Peyer's patch (tissue), 4 donors: ENCODE measurements at places on chromosomes 3 and 15.

- no peak for DNase-seq
Observed at GRCh38 chr3:190696777-190697501, 165.6 kb downstream of the GMNC start.

DNA sequence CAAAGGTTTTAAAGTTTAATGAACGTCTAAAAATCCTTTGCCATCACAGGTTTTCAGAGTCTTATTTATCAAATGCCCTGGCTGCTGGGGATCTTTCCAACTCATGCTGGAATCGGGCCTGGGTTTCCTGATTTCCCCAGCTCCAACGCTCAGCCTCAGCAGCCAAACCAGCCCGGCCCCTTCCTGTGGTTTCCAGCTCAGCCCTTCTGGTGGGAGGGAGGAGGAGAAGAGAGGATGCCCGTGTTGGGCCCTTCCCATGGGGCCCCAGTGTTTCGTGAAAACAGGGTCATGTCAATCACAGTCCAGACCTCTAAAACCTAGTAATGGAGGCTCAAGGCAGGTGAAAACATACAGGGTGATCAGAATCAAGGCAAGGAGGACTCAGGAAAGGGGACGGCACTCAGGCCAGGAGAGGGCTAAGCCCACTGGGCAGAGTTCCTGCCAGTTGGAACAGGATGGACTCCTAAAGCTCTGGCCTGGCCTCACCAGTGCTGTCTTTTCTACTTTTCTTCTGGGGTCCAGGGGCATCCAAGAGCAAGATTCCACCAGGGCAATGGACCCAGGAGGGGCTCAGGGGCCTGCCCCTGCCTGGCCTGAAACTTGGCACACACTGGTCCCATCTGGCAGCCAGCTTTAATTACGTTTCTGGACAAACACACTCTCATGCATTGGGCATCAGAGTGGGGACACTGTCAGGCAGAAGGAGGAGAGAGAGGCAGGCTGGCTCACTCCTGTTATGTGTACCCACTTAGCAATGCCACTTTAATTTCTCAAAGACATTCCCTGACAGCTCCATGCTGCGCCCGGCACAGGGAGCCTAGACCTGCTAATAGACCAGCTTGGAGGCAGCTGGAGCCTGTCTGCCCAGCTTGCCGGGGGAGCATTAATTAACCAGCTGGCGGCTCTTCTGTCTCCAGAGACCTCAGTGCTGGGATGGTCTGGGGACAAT is 194.6 kb downstream of the FAM43A start:
- DNase-seq, result no peak

GRCh38 chr3:42123824-42124658 is 32.9 kb downstream of the TRAK1 start:
- no peak for DNase-seq

DNA sequence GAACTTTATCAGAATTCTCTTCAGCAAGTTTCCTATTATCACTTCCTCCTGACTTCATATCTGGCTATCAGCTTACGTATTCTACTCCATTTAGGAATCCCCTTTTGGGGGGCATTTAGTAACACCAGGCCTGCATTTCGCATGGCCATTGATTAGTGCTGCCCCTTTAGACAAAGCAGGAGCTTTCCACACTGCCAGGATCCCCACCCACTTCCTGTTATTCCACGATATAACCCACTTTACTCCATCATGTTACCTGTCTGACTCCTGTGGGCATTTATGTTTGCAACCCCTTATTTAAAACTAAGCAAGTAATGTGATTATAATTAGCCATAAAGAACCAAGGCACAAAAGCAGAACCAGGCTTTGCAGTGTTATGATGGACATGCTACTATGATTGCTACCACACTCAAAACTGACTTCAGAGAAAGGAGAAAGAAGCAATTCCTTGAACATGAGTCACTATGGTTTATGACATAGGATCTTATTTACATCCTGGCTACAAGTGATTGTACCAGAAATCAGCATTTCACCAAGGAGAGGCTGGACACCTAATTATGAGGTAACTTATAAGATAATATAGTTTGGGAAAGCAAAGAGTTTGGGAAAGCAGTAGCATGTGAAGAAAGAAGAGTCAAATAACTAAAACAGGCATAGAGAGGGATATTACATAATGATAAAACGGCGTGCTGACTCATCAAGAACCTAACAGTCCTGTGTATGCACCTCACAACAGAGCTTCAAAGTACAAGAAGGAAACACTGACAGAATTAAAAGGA is 96.3 kb downstream of the IGSF11 start:
- no peak for DNase-seq

DNA sequence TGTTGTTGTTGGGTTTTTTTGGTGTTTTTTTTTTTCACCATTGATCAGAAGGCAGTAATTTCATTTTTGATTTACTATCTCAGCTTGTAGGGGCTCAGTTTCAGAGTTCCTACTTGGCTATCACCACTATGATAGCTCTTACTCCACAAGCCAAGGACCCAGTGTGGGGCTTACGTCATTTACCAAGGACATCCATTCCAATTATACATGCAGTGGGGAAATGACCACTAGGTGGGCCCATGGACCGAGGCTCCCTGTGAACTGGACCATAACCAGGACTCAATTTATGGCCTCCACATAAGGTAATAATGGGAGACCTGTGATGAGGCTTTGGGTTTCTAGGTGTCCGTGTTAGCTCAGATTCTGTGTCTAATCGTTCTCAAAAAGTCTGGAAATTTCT is 67.5 kb upstream of the CACNA1D start:
- no peak for DNase-seq

DNA sequence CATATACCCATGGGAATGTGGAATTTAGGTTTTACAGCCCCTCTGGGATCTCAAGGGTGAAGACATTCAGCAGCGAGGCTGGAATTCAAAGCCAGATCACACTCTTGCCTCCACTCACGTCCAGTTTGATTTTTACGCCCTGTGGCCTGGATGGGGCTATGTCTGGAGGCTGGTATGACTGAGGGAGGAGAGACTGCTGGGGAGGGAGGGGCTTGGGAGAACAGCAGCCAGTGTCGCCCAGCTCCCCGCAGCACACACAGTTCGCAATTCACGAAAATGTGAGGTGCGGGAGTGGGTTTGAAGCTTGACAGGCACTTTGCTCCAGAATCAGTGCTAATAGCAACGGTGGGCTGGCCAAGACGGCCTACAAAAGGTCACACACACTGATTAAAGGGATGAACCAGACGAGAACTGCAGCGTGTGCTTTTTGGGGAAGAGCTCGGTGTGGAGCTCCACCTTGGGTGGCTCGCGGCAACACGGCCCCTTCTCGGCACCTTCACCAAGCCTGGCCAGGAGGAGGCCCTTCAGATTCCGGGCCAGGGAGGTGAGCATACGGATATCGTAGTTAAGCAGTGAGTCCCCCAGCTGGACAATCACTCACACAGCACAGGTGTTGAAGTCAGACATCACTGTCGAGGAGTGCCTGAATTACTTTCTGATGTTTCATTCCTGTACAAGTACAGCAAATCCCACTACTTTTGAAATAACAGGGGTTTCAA is 16.4 kb downstream of the EHD4 start:
- DNase-seq, result no peak

- no peak for DNase-seq
Observed at GRCh38 chr15:63133786-63134185, 12.1 kb downstream of the LACTB start.

DNA sequence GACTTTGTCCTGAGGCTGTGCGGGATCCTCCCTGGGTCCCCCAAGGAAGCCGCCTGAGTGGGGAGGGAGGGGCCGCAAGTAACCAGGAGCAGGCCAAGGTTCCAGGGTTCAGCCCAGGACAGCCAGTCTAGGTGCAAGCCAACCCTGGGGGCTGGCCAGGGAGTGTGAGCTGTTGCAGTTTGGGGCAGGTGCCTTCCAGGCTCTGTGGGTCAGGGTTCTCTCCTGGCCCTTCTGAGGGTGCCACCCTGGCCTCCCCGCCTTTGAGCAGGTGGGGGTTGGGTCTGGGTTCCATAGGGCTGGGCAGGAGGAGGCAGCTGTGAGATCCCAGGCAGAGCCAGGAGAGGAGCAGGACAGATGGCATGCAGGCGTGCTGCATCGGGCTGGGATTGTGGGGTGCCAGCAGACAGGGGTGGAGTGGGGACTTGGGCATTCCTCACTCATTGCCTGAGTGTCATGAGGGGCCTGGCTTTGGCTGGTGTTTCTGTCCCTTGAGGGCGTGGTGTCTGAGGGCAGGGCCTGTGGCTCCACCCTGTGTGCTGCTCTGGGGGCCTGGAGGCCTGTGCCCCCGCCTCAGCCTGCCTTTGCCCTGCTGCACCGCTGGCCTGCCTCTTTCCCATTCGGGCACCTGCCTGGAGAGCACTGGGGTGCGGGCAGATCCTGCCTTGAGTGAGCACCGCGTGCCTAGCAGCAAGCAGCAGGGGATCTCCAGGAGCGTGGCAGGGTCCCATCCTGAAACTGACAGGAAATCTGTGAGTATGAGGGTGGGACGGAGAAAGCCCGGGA is 18.4 kb downstream of the KLF13 start:
- peak; percentile 94 for DNase-seq

DNA sequence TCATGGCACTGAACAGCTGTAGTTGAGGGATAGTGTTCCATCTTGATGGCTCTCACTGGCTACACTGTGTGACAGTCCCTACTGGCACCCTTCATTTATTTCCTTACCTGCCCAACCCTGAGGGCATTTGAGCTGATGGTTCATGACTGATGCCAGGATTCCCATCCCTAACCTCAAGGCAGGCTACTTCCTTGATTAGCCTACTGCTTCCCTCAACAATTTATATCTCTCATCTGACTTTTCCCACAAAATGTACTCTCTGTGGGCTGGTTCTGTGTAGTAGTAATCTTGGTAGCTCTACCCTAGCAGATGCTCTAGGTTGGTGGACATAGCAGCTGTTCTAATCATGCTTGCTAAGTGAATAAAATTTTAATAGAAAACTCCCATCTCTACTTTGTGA is 106.0 kb downstream of the THRB start:
- no peak for DNase-seq

DNA sequence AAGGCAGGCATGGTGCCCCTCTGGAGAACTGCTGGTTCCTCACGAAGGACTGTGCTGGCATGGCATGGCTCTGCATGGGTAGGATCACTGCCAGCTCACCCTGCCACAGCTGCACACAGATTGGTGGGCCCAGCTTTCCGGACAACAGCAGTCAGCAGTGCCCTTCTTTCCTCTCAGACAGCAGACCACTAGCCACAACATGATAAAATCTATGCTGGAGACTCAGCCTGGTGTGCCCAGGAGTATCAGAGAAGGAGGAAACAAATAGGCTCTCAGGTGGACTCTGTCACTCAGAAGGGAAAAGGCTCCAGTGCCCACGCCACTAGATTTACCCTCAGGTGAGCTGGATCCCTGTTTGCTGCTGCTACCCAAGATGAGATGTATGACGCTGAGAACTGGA is 4.9 kb downstream of the NMNAT3 start:
- no peak for DNase-seq

GRCh38 chr3:346186-346585 is 149.6 kb downstream of the CHL1 start:
- DNase-seq, result no peak

DNA sequence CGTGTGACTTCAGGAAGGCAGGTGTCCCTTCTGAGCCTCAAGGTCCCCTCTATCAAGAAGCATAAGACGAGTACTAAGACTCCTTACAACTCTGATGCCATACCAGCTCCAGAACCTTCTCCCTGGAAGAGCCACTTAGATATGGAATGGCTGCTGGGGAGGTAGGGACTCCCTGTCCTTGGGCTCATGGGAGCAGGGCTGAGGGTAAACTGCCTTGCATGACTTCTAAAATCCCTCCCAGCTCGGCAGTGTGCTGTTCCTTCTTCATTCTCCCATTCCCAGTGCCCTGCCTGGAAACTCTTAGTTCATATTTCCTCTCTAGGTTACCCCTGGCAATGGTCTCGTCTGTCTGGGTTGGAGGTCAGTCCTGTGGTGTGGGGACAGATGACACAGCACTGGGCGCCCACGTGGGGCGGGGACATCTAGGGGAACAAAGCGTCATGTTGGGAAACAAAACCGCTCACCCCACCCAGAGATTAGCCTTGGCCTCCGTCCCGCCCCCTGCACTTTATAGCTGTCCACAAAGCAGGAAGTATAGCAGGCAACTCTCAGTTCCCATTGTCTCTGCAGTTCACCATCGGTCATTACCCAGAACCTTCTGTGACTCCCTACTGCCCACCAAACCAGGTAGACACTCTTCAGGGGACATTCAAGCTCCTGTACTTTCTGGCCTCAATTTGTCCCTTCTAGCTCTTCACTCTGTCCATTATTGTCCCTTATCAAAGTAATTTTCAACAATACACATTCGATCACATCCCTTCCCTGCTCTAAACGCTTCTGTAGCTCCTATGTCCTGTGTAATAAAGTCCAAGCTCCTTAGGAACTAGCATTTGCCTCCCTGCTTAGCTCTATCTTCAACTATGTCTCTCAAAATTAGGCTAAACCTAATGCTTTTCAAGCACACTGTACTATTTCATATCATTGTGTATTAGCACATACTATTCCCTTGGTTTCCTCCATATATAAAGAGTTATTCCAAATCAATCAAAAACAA is 73.8 kb downstream of the IQSEC1 start:
- DNase-seq, result peak; percentile 79

GRCh38 chr3:137121704-137122314 is 164.0 kb downstream of the IL20RB start:
- no peak for DNase-seq

- DNase-seq, result peak; percentile 70
Observed at GRCh38 chr3:172125963-172126457, 86.6 kb downstream of the FNDC3B start.

DNA sequence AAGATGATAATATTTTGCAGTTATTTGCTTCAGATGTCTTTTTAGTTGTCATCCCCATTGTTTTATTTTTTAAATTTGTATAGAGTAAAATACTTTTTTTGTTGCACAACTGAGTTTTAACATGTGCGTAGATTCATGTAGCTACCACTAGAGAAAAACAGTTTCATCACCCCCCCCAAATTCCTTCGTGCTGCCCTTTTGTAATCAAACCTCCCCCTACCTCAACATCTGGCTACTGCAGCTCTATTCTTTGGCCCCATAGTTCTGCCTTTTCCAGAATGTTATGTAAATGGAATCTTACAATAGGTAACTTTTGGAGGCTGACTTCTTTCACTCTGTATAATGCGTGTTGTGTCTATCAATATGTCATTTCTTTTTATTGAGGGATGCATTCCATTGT is 232.0 kb upstream of the RASGRP1 start:
- no peak for DNase-seq

- no peak for DNase-seq
Observed at GRCh38 chr15:41992151-41992802, 19.9 kb upstream of the EHD4 start.
